HTR-8/SVneo (cell line): ENCODE measurements at places on chromosomes 16 and 17.

- DNase-seq: no peak
Measured at GRCh38 chr17:9875441-9875840, 29.6 kb downstream of the RCVRN start.

DNA sequence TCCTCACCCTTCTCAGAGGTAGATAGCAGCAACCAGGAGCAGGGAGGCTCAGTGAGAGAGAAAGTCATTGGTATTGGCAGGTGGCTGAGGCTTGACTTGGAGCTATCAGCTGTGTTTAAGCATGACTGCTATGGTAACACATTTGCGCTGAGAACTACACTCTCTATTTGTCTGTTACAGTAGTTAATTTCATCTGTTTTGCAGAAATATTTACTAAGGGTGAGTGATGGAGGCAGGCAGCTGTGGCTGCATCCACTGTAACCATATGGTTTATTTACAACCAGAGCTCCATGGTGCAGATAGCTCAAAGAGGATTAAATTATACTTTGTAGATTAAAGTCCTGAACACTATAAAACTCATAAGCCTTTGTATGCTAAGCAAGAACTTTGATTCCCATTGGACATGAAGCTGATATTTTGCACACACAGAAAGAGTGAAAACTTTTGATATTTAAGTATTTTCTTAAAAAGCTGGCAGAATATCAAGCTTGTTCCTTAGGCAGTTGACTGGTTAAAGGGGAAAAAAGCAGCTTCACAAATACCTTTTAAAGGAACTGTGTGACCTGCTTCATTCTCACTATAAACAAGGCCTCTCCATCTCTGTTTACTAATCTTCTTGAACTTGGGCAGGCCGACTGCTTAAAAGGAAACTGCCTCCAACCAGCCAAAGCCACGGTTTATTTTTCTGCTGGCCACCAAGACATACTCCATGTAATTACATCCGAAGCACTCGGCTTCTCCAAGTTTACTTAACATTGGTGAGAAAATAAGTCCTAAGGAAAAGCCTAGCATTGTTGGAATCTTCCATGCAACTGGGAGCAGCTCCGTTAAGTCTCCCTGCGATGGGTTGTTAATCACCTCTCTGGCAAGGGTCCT is 299.8 kb upstream of the ZFHX3 start:
- DNase-seq: no peak

GRCh38 chr17:62763891-62764600 is 44.1 kb downstream of the MARCHF10 start:
- DNase-seq: no peak

DNA sequence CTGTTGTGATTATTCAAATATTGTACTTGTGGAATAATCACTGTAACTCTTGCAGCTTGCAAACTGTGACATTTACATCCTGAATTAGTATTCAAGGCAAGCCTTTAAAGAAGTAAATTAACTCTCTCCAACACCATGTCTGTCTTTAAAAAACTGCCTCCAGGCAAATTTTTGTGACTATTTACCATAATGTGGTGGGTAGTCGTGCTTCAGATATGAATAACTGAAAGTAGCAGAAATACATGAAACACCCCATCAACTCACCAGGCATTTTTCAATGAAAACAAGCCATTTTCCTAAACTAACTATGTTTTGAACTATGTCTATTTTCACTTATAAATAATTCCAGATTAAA is 217.4 kb upstream of the PSMD7 start:
- DNase-seq: no peak

- no peak for DNase-seq
Measured at GRCh38 chr16:80836846-80837245, 32.4 kb upstream of the CDYL2 start.

GRCh38 chr16:57570301-57571070 is 28.0 kb downstream of the ADGRG5 start:
- DNase-seq: no peak

DNA sequence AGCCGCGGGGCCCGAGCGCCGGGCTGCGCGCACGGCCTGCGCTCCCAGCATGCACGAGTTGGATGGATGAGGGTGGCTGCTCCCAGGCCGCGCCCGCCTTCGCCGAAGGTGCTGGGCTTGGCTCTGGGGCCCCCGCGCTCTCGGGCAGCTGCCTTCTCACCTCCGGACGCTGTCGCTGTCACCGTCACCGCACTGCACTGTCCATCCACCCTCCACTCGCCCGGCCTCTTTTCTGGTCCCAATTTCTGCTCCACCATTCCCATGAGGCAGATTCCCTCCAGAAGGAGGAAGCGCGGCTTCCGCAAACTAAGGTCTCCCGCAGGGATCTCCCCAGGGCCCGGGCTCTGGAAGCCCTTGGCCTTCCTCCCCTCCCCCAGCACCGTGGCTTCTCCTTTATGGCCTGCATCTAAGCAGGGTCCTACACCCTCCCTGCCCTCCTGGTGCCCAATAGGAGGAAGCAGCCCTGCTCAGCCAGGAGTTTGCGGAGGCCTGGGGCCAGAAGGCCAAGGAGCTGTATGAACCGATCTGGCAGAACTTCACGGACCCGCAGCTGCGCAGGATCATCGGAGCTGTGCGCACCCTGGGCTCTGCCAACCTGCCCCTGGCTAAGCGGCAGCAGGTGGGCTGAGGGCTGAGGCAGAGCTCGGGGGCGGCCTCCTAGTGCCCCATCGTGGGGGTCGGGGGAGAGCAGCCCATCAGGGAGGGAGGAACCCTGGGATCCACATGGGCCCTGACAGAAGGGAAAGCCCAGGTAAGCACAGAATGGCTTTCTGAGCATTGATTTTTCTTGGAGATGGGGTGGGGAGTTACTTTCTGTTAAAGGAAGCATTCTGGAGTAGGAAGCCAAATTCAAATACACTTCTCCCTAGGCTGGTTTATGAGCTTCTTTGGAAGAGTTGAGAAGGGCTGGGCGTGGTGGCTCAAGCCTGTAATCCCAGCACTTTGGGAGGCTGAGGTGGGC is 899 bp downstream of the ACE start:
- no peak for DNase-seq

- no peak for DNase-seq
Measured at GRCh38 chr17:3950584-3950983, 13.7 kb downstream of the ATP2A3 start.

DNA sequence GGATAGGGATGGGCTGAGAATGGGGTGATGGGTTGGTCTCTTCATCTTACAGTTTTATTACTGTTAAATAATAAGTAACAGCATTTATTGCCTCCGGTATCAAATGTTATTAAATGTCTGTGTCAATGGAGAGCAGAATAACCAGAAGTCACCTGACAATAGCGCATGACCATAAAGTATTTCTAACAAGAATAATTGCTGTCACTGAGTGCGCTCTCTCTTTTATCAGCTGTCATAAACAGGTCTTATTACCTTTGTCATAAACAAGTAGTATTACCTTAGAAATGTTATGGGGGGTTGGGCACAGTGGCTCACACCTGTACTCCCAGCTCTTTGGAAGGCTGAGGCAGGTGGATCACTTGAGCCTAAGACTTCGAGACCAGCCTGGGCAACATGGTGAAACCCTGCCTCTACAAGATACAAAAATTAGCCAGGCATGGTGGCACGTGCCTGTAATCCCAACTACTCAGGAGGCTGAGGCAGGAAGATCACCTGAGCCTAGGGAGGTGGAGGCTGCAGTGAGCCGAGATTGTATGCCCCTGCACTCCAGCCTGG is 120.6 kb downstream of the MAP2K6 start:
- DNase-seq: no peak

- DNase-seq: no peak
Measured at GRCh38 chr17:59372138-59372751, 40.8 kb downstream of the YPEL2 start.

- DNase-seq: no peak
Measured at GRCh38 chr17:14340857-14341754, 40.2 kb downstream of the HS3ST3B1 start.

DNA sequence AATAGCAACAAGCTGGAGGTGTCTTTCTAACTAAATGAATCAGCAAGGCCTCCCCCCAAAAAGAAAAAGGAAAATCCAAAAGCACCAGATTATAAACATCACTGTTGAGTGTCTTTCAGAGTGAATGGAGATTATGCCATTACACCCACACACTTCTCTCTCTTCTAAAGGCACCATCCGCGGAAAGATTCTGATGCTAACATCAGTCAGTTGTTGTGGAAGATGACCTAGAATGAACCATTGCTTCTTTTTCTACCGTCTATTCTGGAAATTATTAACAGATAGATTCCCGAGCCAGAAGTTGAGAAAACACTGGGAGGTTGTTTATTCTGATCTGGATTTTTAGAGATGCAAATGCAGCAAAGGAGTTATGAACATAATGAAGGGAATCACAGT is 60.9 kb upstream of the FAM20A start:
- DNase-seq: no peak

GRCh38 chr16:24540602-24541210 is 1.3 kb downstream of the RBBP6 start:
- DNase-seq: no peak

DNA sequence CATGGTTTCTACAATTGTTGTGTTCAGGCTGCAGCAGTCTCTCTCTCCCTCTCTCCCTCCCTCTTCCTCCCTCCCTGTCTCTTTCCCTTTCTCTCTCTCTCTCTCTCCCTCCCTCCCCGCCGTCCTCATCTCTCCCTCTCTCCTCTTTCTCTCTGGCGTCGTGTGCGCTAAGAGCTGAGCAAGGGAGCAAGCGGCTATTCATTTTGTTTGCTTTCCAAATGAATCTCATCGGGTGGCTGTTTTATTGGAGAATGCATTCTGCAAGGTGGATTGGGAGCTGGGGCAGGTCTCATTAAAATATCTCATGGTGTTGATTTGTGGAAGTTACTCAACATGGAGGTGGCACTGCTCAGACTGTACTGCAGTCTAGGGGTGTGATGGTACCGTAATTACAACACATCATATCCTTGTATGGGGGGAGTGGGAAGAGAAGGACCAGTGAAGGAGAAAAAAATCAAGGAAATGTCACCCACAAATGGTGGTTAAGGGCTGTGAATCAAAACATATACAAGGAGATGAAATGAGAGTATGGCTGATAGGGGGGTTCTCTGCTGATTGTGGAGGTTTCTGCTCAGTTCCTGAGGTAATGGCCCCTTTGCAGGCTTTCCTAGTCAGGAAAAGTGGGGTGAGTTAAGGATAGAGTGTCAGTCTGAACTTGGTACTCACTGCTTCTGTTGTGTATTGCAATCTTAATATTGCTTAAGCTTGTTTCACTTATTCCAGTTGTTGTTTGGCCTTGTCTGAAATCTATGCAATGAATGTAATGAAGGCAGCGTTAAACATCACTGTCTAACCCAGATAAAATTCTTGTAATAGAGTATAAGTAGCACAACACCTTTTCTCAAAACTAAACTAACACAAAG is 2.7 kb downstream of the MSL1 start:
- no peak for DNase-seq

GRCh38 chr16:2895813-2896212 is 12.8 kb downstream of the FLYWCH2 start:
- peak; percentile 56 for DNase-seq
